ENCODE measurements at places on chromosomes 3 and 15. TPM values are rescaled to one million over a fixed set of nuclear protein-coding genes. Genes with fewer than 3 reads are reported as not detected.

The CFAP91 gene
- total RNA-seq = 0.77 TPM

The TMF1 gene
- 55.4 TPM for total RNA-seq

The STRIT1 gene
- total RNA-seq = not detected

The PLA2G4E gene
- not detected for total RNA-seq

The CLDND1 gene
- total RNA-seq = 117 TPM

The KLF15 gene
- 1.5 TPM for total RNA-seq

The GOLGA8O gene
- total RNA-seq = 1.7 TPM

The KCNMB3 gene
- 1.5 TPM for total RNA-seq

The CLASP2 gene
- 48.2 TPM for total RNA-seq
